ENCODE measurements at places on chromosomes 6 and 20.

DNA sequence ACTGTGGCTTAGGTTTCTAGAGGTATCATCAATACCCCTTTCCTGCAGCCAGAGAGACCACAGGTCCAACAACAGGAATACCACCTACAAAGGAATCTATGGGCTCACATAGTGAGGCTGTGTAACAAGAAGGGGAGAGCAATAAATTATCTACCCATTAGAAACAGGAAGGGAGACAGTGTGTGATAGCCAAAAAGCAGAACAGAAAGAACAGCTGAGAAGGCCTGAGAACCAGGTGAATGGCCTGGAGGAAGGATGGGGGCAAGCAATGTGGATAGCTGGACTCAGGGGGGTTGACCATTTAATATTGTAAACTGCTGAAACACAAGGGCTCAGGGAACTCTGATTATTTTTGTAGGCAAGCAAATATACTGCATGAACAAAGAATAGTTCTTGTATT, 628.2 kb downstream of the COL12A1 start:
- no peak for DNase-seq

DNA sequence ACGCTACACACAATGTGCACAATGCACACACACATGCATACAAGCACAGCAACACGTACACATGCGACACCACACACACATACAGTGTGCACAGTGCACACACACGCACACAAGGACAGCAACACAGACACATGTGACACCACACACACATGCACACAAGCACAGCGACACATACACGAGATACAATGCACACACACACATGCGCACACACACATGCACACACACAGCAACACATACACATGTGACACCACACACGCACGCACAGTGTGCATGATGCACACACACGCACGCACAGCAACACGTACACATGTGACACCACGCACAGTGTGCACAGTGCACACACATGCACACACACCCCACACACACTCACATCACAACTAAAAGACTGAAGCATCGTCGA, 327.3 kb downstream of the THBS2 start:
- no peak for DNase-seq

GRCh38 chr6:95357380-95358020, 219.8 kb upstream of the MANEA start:
- DNase-seq: no peak

- DNase-seq: no peak
Measured at GRCh38 chr20:1630186-1630585, 10.4 kb upstream of the SIRPB1 start.

DNA sequence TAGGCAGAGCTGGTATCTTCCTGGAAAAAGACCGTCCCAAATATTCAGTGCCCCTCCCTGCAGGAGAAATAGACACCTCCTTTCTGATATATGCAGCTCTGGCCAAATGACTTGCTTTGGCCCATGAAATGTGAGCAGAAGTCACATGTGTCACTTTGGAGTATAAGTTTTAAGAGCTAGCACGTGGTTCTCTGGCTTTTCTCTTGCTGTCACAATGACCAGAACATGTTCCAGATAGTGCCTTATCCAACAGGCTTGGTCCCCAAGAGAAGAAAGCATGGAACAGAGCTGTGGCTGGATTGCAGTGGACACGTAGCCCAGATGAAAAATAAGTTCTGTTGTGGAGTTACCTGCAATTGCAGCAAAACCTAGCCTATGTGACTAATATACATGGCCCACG, 40.4 kb downstream of the UNC5CL start:
- DNase-seq: no peak

Data from aorta (tissue), 5 donors.